ENCODE measurements at places on chromosomes 1 and 21. TPM values are rescaled to one million over a fixed set of nuclear protein-coding genes. Genes with fewer than 3 reads are reported as not detected.
A peak's percentile ranks its signal among the peaks of the same experiment; 100 is the strongest.

DNA sequence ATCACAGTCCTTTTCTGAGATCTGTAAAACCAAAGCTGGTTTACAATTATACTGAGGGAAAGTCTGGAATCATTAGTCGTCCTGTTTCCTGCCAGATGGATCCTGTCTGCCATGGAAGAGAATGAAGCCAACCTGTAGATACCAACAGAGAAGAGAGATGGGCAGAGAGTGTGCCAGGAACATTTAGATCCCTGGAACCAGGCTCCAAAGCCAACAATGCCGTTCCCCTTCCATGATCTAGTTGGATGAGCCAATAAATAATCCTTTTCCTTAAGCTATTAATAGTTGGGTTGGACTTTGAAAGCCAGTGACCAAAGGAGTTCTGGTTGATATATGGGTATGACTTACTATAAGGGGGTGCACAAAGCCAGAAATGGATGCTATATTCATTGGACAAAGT is 15.0 kb downstream of the CAPN8 start:
- no peak overlapping the region for H3K27ac ChIP-seq
- DNase-seq = no peak
- peaks cover 33% of the 10 kb centered on the region for H3K27me3 ChIP-seq
- H3K4me1 ChIP-seq = no peaks in the 10 kb centered on the region

DNA sequence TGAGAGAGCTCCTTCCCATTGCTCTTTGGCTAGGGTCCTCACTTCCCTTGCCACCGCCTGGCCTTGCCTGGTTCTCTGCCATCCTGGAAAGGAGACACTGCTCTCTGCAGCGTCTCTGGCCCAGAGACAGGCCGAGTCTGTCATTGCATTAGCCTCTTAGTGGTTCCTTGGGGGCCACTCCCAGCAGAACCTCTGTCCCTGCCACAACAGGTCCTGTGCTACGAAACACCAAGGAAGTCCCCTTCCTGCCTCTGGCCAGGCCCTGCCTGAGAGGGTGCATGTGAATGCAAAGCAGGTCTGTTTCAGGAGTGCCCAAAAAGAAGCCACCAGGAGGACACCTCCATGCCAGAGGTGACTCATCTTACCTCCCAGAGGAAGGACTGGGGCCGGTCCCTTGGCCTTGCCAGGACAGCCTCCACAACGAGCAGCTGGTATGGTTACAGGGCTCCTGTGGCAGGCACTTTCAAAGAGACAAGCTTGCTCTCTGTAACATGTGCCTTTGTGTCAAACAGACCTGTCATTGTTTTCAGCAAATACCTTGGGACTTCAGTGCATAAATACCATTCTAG is 59.6 kb downstream of the VPS26C start:
- peaks cover 10% of the 10 kb centered on the region for H3K4me1 ChIP-seq
- H3K4me3 ChIP-seq = no peak overlapping the region
- H3K27me3 ChIP-seq = no peaks in the 10 kb centered on the region
- DNase-seq = peak; percentile 74
- no peak overlapping the region for H3K27ac ChIP-seq
- peaks cover 21% of the 10 kb centered on the region for H3K36me3 ChIP-seq

- no peaks in the 10 kb centered on the region for H3K36me3 ChIP-seq
- H3K27me3 ChIP-seq = peaks cover 2% of the 10 kb centered on the region
- no peaks in the 10 kb centered on the region for H3K4me1 ChIP-seq
- no peak overlapping the region for H3K4me3 ChIP-seq
- no peak overlapping the region for H3K27ac ChIP-seq
- no peak for DNase-seq
Measured at GRCh38 chr1:175390522-175391254, 198.1 kb upstream of the KIAA0040 start.

- peaks cover 8% of the 10 kb centered on the region for H3K4me1 ChIP-seq
- DNase-seq = no peak
- no peaks in the 10 kb centered on the region for H3K36me3 ChIP-seq
- no peak overlapping the region for H3K27ac ChIP-seq
- H3K27me3 ChIP-seq = peaks cover 9% of the 10 kb centered on the region
Measured at GRCh38 chr1:26218906-26219494, 15.0 kb upstream of the CEP85 start.

GRCh38 chr1:193299038-193299437 is 112.6 kb upstream of the B3GALT2 start:
- H3K27ac ChIP-seq = no peak overlapping the region
- no peak for DNase-seq
- H3K27me3 ChIP-seq = no peaks in the 10 kb centered on the region
- H3K4me3 ChIP-seq = no peak overlapping the region
- no peaks in the 10 kb centered on the region for H3K36me3 ChIP-seq
- no peaks in the 10 kb centered on the region for H3K4me1 ChIP-seq

ASTN1 gene
- total RNA-seq = not detected

Data from osteocyte (in vitro differentiated cells).